Glomerular endothelial cell (primary cell): ENCODE measurements at places on chromosomes 2 and 18.

DNA sequence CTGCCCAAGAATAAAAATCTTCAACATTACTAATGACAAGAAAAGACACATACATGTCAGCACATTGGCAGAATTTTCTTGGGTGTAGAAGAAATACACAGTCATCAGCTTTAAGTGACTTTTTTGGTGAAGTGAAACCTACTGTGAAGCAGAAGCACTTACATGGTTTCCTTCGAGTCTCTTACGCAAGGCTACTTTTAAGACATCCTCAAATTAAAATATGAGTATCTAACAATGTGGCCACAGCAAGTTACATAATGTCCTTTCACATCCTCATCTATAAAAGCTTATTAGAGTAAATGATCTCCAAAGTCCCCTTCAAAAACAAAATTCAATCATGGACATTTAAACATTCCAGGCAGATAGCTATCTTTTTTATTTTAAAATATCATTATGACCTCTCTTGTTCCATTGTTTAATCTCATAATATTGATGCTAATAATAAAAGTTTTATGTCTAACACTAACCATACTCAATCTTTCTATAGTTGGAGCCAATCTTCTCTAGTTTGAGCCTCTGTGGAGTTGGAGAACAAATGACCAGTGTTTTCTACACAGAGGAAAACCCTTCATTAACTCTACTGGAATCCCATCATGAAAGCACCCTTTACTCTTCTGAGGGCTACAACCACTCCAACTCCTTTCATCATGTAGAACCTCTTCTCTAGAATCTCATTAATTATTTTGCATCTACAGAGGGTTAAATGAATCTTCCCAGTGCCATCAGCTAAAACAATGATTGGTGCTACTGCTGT is 182.2 kb upstream of the ZFP36L2 start:
- DNase-seq, result no peak

GRCh38 chr2:183594150-183594549 is 469.9 kb downstream of the NUP35 start:
- no peak for DNase-seq

DNA sequence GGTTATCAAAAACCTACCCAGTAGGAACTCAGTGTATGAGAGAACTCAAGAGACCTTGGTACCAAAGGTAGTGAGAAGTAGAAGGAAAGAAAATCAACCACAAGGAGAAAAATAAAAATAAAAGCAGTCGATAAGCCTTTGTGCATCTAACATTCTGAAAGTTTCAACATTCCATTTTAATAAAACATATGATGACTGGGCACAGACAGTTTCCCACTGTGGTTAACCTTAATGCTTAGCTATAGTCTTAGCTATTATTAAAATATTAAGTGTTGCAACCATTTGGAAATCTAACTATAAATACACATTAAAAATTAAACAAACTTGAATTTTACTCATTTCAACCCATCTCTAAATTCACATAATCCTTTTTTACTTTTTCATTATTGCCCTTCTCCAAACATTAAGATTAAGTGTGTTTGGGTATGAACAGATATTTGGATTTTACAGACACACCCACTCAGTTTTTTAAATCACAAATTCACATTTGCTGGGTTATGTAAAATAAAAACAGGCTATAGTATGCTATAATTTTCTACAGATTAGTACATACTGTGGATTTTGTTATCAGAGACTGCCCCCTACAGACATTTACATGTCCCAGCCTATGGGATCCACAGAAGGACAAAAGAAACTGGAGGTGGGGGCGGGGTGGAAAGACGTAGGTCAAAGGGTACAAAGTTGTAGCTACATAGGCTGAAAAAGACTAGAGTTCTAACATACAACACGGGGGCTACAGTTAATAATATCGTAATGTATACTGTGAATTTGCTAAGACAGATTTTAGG is 32.8 kb downstream of the SRBD1 start:
- no peak for DNase-seq

- DNase-seq, result no peak
These were observed 493.2 kb downstream of the ZEB2 start for GRCh38 chr2:144026753-144027152.

- no peak for DNase-seq
These were observed 2.5 kb downstream of the SNED1 start for GRCh38 chr2:241000831-241001321.

GRCh38 chr18:44119607-44120006 is 561.1 kb upstream of the SETBP1 start:
- no peak for DNase-seq

DNA sequence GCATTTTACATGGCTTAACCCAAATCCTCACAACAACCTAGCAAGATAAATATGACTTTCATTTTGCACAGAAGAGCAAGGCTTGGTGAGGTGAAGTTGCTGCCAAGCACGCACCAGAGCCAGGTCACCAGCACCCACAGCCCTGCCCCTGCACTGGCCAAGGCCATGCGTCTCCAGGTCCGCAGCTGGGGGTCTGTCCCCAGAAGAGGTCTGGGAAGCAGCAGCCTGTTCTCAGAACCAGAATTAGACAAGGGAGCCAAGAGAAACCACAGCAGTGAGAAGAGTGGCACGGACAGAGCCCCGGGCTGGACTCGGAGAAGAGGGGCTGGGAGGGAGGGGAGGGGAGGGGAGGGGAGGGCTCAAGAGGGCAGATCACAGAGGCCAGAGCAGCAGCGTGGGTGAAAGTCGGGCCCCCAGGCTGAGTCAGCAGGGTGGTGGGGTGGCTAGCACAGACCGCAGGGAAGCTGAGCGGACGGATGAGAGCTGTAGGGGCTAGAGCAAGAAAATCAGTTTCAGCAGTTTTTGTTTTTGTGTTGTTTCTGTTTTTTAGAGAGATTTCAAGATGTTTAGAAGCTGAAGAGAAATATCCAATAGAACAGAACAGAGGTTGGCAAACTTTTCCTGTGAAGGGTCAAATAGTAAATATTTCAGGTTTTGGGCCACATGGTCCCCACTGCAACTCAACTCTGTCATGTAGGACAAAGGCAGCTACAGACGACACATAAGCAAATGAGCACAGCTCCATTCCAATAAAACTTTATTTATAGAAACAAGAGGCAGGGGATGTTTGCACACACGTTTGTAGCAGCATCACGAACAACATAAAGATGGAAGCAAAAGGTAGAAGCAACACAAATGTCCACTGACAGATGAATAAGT is 7.4 kb upstream of the MTERF4 start:
- no peak for DNase-seq

DNA sequence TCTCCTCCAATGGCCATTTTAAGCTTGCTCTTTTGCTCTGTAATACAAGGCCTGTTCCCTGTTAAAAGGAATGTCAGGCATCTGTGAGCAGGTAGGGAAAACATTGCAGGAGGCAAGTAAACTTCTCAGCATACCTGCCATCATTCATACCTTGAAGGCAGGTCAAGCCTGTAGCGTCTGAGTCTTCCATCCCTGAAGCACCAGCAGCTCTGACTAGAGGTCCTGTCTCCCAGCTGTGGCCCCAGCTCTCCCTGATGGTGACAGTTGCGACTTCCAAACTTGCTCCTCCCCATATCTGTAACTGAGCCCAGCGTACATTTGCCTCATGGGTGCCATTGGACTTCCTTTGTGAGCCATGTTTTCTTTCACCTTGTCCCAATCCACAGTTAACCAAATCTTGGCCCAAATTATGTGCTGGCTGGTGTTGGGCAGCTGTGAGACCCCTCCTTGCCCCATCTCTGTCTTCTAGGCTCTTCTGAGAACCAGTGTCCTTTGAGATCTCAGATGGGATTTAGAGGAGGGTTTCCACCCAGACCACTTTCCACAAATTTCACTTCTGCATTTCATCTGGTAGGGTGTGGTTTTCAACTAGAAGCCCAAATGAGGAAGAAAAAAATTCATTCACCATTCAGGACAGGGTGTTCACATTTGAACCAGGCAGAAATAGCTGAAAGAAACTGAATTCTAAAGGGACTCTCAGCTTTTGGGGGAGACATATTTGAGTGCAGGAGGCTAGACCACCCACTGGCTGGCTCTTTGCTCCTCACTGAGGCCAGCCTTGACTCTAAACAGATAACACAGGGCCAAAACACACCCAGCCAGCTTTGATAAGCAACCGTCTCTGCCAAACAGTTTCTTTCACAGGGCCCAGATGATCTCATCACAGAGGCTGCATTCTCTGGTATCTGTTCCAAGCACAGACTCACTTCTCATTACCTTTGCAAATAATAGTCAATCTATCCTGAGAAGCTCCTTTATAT is 66.4 kb upstream of the MSH2 start:
- DNase-seq, result no peak

DNA sequence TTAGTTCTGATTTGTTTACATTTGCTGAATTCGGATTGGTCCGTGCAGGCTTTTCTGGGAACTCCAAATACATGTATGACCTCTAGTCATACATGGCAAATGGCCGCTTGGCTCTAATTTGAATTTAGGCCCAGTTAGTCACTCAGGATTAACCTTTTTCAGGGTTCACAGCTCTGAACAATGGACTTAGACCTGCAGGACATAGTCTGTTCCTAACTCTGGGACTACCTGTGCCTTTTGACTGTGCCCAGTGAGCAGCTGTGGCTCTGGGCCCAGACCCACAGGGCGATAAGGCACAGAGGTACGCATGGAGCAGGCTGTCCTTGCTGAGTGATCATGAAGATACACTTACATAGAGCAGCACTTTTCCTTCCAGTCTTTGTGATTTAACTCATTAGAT is 28.5 kb downstream of the IL37 start:
- DNase-seq, result no peak

DNA sequence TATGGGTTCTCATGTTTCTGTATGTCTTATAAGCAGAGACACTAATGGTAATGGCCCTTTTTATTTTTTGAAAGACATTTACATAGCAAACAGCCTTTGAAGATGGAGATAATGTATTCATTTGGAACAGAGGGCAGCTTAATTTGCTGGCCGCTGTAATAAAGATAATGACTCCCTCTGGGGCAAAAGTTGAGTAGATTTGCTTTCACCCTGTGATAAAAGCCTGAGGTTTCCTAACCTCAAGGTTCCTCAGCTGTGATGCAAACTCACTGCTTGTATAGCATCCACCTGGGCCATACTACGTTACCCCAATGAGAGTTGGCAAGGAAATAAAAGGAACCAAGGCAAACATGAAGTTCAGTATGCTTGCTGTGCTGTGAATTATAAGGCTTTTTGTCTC is 54.8 kb downstream of the TEX51 start:
- no peak for DNase-seq

DNA sequence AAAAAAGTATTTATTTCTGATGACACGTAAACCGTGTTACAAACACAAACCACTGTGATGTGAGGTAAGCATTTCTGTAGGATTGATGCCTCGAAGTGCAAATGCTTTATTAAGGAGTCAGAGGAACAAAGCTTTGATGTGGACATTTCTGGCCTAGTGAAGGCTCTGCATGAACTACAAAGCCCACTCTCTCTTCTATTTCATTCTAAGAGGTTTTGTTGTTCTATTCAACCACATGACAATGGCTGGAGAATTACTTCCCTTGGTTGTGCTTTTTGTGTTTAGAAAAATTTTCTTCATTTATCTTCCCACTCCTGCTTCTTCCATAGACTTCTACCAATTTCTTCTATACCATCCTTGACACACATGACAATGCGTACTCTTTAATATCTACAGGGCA is 125.7 kb upstream of the CCDC195 start:
- DNase-seq, result no peak

DNA sequence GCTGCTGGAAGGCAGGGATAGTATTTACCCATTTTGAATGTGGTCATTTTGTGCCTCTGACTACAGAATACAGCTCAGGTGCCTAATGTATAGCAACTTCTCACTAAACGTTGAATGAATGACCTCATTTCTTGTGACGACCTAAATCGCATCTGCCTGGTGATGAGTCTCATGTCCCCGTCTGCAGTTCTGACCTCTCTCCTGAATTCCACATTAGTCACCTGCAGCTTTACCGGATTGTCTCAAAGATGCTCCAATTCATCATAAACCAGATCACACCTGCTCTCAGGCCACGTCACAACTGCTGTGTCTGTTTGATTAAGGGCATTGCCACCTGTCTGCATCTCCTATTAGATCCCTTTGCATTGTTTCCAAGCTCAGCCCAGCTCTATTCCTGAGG is 133.6 kb upstream of the MYT1L start:
- DNase-seq, result no peak

DNA sequence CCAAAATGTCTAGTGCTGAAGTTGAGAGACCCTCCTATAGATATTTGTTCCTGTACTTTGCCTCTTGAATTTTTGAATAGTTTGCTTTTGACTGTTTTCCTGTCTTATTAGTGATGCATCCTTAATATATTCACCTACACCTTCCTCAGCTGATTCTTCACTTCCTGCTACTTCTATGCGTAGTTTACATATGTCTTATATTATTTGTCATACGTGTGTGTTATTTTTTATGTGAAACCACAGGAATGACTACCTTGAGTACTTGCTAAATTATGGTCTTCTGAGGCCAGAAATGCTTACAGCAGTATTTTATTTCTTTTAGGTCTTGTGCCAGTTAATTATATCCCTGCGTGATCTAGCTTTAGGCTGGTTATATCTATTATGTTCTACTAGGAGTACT is 9.9 kb downstream of the UBE2E3 start:
- no peak for DNase-seq

DNA sequence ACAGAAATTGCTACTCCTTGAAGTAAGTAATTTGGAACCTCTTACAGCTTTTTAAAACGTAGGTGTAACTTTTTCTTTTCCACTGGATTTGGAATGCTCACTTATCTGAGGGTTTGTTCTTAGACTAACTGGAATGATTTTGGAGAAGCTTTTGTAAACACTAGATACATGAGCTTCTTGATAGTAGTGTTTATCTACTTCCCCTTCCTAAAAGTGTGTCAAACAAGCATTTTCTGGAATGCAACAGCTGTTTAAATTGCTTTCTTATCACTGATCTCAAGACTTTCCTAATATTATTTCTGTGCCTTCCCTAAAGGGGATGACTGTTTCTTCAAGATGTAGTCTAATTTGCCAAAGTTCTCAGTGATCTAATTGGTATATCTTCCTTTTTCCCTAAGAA is 282.6 kb downstream of the CCDC178 start:
- no peak for DNase-seq

DNA sequence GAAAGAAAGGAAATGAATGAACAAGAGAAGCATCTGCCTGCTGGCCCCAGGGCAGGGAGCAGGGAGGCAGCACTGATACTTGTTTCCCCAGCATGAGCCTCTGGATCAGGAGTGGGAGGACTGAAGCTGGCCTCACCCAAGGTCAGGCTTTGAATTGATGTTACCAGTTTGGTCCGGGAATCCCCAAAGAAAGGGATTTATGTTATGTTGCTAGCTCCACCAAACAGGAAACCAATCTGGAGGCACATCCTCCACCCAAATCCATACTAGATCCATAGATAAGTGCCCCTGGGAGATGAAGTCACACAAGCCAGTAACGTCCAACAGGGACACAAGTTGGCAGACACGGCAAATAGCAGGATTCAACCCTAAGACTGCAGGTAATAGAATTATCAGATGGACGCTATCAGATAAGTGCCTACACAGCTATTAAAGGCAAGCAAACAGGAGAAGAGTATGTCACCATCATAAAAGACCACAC is 85.9 kb downstream of the MTCL1 start:
- no peak for DNase-seq
